ENCODE measurements at places on chromosomes 2 and 18.

DNA sequence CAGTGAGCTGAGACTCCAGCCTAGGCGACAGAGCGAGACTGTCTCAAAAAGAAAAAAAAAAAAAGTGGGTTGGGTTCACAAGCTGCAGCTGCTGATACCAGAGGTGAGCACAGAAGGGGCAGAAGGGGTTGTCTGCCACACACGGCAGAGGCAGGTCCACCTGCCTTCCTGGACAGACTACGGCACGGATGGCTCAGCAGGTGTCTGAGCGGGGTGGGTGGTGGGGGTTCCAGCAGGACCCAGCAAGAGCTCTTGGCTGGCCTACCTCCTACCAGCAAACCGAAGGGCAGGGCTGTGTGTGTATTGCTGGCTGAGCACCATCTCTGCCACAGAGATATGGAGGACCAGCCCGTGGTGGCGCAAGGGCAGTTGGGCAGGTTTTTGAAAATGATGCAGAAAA, 130.4 kb upstream of the ASB18 start:
- DNase-seq: no peak

- no peak for DNase-seq
Measured at GRCh38 chr2:47225061-47225783, 70.1 kb upstream of the STPG4 start.

DNA sequence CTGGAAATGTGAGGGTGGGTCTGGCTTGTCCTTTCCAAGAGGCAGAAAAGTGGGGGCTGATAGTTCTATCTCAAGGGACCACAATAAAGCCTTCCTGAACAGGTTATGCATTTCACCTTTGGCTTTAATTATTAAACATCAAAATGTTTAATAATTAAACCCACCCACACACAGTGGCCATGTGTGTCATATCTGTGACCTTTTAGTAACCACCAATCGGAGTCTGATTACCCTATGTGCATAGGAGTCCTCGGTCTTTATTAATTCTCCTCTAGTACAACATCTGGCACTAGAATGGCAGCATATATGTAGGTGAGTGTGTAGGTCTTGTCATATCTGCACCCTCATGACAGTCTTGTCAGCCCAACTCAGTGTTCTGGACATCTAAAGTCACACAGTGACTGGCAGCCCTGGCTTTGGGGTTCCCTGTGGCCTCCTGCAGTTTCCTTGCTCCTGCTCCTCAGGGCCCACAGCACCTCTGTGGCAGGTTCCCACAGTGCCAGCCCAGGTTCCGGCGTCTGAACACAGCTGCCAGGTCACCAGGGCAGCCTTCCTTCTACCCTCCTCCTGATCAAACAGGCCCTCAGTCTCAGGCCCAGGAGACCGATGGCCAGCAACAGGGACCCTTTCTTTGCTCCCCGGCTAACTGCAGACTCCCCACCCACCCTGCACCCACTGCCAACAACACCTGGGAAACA, 100.9 kb downstream of the MTCL1 start:
- no peak for DNase-seq

DNA sequence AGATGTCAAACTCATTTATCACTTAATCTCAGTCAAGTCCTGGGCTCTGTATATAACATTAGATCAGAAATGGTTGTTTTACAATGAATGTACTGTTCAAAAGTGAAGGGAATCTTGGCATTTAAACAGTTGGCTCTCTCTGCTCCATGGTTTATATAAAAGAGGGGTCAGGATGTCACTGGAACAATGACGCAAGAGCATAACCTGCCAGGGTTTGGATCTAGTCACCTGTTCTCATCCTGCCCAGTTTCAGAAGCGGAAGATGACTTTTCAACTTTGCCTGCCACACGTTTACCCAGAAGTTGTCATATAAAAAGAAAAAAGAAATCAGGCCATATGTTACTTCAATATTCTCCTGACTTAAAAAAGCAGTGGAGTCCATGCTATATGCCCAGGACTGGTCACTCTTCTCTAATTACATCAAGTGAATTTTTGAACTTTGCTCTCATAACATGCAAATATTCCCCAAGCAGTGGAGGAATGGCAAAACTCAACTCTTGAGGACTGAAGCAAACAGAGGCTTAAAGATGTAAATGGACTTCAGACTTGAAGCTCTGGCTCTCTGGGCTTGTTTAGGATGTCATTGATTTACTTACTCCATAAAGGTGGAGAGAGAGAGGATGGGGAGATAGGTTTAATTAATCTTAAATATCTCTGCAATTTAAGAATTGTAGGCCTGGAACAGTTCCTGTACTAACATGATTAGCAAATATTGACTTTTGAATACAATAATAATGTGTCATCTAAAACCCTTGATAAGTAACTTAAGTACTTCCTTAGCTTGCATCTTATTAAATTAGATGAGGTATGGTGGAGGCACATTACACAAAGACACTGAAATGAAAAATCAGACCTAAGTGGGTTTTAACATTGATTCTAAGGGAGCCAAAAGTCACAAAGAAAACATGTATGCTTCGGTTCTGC, 58.3 kb downstream of the ETAA1 start:
- DNase-seq: no peak

- DNase-seq: no peak
Measured at GRCh38 chr2:190578158-190579057, 43.9 kb upstream of the NEMP2 start.

GRCh38 chr2:103324671-103325070, 562.8 kb downstream of the TMEM182 start:
- DNase-seq: no peak

DNA sequence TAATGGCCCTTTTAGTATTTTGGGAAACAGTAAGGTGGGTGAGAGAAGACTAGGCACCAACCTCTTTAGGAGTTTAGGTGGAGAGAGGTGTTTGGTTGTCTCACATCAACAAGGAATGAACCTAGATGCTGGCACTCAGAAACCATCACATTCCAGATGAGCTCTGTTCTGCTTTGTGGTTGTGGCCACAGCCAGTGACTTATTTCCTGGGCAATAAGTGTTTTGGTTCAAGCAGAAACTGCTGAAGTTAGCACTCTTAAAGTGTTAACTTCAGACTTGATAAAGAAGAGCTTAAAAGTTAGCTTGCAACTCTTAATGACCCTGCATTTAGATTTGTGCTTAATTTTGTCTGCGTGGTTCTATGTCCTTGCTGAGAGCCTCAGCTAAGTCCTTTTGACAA, 929.2 kb downstream of the SLC4A3 start:
- DNase-seq: no peak

DNA sequence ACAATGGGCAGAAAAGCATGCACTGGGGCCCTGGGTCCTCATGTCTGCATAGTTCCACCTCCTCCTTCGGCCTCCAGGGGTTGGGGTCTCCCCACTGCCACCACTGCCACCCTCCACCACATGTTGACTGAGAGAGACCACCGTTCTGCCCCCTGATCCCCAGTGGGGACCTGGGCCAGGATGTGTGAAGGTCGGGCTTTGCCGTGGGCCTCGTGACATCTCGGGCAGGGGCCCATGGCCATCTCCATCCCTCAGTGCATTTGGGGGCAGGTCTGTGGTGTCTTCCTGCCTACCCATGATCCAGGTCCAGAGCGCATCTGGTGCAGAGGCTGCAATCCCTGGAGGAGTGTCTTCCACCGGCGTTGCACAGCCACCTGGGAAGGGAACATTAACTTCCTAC, 166.8 kb upstream of the POU3F3 start:
- no peak for DNase-seq

- no peak for DNase-seq
Measured at GRCh38 chr2:126852361-126852760, 46.3 kb upstream of the TEX51 start.

DNA sequence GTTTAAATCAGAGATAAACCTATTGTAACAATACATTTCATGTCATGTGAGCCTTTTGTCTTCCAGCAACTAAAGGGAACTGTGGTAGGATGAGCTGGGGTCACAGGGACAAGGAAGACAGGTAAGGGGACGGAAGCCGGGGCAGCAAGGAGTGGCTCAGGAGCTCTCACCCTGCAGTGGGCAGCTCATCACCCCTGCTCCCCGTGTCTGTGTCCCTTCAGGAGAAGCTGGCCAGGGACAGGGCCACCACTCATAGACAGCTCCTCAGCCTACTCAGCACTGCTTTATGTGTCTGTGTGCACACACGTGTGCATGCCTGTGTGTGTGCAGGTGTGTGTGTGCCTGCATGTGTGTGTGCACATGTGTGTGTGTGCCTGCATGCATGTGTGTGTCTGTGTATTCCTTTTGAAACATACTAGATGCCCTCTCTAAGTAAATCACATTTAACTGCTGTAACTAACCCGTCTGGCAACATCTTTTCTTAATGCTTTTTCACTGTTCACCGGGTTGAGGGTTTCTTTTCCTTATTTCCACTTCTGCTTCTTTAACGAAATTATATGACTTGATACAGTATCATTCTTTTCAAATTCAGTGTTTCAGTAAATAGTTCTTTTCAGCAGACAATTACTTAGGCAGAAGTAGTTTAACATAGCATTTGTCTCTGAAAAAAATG, 44.2 kb downstream of the LRRFIP1 start:
- no peak for DNase-seq

DNA sequence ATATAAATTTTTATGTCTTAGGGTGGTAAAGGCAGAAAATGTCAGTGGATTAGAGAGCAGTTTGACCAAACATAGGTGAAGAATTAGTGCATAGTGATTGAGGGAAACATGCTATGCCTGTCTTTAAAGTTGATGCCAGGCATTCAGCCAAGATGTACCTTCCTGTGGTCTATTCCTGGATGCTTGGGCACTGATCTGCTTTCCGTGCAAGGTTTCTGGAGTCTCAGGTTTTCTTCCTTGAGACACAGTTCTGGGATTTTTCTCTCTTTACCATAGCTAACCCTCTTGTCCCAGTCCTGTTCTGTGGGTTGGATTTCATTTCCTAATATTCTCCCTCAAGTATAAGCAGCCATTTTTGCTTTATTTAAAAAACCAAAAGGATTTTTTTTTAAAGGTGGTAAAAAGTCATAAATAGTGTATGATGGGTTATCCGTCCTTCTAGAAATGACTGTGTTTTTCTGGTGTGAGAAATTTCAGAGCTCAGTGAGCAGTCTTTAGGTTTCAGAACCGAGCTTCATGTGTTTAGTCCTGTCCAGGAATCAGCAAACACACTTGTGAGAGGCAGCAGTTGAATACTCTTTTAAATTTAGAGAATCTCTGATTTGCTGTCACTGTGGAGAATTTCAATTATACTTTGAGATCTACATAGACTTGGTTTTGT, 43.0 kb upstream of the CYBRD1 start:
- DNase-seq: no peak

DNA sequence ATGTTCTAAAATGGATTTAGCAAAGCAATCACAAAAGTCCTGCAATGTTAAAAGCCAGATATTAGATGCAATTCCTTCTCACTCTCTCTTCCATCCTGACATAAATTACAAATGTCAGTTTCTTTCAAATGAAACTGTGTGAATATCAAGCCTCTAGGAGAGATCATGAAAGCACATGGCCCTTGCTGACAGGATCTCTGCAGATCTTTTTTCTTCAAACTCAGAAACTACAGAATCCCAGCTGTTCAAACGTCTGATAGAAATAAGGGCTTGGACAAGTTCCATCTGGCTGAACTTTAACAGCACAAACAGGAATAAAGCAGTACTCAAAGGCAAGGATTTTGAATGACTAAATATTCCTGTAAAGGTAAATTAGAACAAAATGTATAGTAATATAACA, 47.6 kb downstream of the PDE1A start:
- DNase-seq: no peak

GRCh38 chr18:27577752-27578151, 392.6 kb upstream of the CHST9 start:
- DNase-seq: no peak

DNA sequence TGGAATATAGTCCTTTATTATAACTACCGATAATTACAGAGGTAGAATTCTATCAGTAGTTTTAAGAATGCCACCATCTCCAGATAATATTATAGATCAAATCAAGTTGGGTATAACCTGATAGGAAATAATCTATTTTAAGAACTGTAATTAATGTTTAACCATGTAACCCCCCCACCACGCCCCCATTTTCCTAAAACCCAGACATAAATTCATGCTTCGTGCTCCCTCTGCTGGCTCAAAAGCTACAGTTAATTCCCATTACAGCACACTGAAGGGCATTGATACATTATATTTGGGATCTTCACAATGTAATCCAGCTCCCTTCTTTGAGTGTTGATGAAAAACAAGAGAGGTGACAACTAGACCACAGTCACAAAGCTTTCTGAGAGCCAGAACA, 228.0 kb upstream of the SMAD7 start:
- DNase-seq: peak; percentile 50

GRCh38 chr2:9261231-9261883, 54.7 kb downstream of the ASAP2 start:
- DNase-seq: peak; percentile 88

DNA sequence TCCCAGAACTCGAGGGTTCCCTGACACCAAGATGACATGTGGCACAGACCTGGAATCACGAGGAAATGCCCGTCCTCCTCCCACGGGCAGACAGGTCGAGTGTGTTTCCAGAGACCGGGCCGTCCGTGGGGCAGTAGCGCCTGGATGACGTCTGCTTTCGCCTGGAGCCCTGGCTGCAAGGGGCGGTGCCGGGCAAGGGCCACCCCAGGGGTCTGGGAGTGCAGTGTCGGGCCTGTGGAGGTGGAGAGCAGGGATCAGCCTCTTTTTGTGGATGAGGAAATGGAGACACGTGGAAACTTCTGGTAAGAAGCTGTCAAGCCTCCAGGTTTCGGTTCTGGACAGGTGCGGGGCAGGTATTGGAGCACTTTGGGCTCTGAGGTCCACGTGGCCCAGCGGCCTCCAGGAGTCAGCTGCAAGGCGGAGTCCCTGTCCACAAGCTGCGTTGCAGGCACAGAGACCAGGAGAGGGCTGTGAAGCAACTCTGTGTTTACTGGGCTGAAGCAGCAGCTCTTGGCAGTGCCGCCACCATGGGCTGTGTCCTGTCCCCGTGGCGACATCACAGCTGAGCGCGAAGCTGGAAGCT, 25.6 kb downstream of the NFATC1 start:
- no peak for DNase-seq

GRCh38 chr18:73199151-73199550, 331.4 kb upstream of the NETO1 start:
- DNase-seq: no peak

- no peak for DNase-seq
Measured at GRCh38 chr2:132473174-132473883, 56.7 kb downstream of the GPR39 start.

GRCh38 chr2:65396348-65397026, 35.9 kb downstream of the SPRED2 start:
- peak; percentile 33 for DNase-seq

- no peak for DNase-seq
Measured at GRCh38 chr2:45964906-45965305, 313.4 kb downstream of the PRKCE start.

DNA sequence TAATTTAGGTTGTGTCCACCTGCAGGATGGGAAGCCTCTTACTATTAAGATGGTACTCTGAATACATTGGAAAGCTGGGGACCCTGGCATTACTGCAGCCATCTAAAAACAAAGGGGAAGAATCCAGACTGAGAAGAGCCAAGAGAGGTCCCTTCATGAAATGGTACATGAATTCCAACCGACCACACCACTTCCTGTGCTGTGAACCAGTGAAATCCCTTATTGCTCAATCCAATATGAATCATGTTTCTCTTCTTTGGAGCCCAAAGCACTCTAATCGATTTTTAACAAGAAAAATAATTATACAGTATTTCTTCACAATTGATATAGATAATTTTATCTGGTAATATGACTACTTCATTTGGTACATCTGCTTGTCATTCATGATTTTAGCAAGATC, 479.7 kb upstream of the RAB6C start:
- DNase-seq: peak; percentile 50

- DNase-seq: no peak
Measured at GRCh38 chr18:35155398-35156117, 85.3 kb upstream of the ZNF397 start.

Data from suppressor macrophage treated with lipopolysaccharide for 1 hour (primary cell).